ENCODE measurements at places on chromosomes 1 and 21.

GRCh38 chr1:67269061-67269460, 38.6 kb upstream of the IL12RB2 start:
- H3K36me3 ChIP-seq, result no peaks in the 10 kb centered on the region
- no peaks in the 10 kb centered on the region for H3K27me3 ChIP-seq
- no peak for ATAC-seq
- no peak overlapping the region for H3K27ac ChIP-seq

- H3K27me3 ChIP-seq, result no peaks in the 10 kb centered on the region
- no peak overlapping the region for H3K4me3 ChIP-seq
- H3K36me3 ChIP-seq, result no peaks in the 10 kb centered on the region
- no peak overlapping the region for H3K27ac ChIP-seq
- ATAC-seq, result no peak
- H3K4me1 ChIP-seq, result no peaks in the 10 kb centered on the region
Observed at GRCh38 chr1:212218065-212218464, 67.1 kb upstream of the PPP2R5A start.

- H3K4me3 ChIP-seq, result no peak overlapping the region
- no peak overlapping the region for H3K27ac ChIP-seq
- no peaks in the 10 kb centered on the region for H3K4me1 ChIP-seq
- ATAC-seq, result no peak
- H3K36me3 ChIP-seq, result no peaks in the 10 kb centered on the region
- no peaks in the 10 kb centered on the region for H3K27me3 ChIP-seq
Observed at GRCh38 chr21:25400427-25400826, 206.9 kb downstream of the MRPL39 start.

- H3K4me3 ChIP-seq, result no peak overlapping the region
- peaks cover 9% of the 10 kb centered on the region for H3K4me1 ChIP-seq
- ATAC-seq, result peak; percentile 55
- H3K27ac ChIP-seq, result no peak overlapping the region
- H3K36me3 ChIP-seq, result no peaks in the 10 kb centered on the region
Observed at GRCh38 chr1:55559161-55559611, 344.0 kb upstream of the USP24 start.

- H3K36me3 ChIP-seq, result peaks cover 54% of the 10 kb centered on the region
- H3K4me1 ChIP-seq, result peaks cover 7% of the 10 kb centered on the region
- H3K27me3 ChIP-seq, result no peaks in the 10 kb centered on the region
- H3K27ac ChIP-seq, result no peak overlapping the region
- H3K4me3 ChIP-seq, result no peak overlapping the region
Observed at GRCh38 chr1:9867408-9868243, 42.4 kb downstream of the CTNNBIP1 start.

DNA sequence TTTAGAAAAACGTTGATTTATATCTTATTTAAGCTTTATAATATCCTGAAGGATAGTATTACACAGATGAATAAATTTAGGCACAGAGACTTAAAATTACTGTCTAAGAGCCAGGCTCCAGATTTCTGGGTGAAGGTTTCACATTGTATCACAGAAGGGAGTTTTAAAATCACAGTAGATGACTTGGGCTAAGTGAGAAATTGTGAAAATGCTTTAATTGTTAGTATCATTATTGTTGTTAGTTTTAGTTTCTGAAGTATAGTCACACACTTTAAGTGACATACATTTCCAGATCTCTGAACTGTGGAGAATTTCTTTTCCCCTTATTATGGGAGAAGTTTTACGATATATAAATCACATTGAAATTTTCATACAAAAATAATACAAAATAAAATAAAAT, 83.5 kb downstream of the NDUFS5 start:
- H3K36me3 ChIP-seq, result no peaks in the 10 kb centered on the region
- H3K27me3 ChIP-seq, result no peaks in the 10 kb centered on the region
- no peak for ATAC-seq

- H3K27ac ChIP-seq, result no peak overlapping the region
- H3K27me3 ChIP-seq, result no peaks in the 10 kb centered on the region
- ATAC-seq, result no peak
- H3K4me1 ChIP-seq, result no peaks in the 10 kb centered on the region
- no peak overlapping the region for H3K4me3 ChIP-seq
- H3K36me3 ChIP-seq, result no peaks in the 10 kb centered on the region
Observed at GRCh38 chr1:118481126-118481525, 296.1 kb upstream of the SPAG17 start.

- no peak overlapping the region for H3K27ac ChIP-seq
- no peak overlapping the region for H3K4me3 ChIP-seq
- ATAC-seq, result no peak
- peaks cover 19% of the 10 kb centered on the region for H3K4me1 ChIP-seq
Observed at GRCh38 chr1:59052166-59052590, 244.7 kb upstream of the FGGY start.

- no peak overlapping the region for H3K4me3 ChIP-seq
- no peaks in the 10 kb centered on the region for H3K36me3 ChIP-seq
- H3K4me1 ChIP-seq, result no peaks in the 10 kb centered on the region
- no peaks in the 10 kb centered on the region for H3K27me3 ChIP-seq
- no peak for ATAC-seq
- H3K27ac ChIP-seq, result no peak overlapping the region
Observed at GRCh38 chr1:189904509-189904908, 573.2 kb downstream of the BRINP3 start.

DNA sequence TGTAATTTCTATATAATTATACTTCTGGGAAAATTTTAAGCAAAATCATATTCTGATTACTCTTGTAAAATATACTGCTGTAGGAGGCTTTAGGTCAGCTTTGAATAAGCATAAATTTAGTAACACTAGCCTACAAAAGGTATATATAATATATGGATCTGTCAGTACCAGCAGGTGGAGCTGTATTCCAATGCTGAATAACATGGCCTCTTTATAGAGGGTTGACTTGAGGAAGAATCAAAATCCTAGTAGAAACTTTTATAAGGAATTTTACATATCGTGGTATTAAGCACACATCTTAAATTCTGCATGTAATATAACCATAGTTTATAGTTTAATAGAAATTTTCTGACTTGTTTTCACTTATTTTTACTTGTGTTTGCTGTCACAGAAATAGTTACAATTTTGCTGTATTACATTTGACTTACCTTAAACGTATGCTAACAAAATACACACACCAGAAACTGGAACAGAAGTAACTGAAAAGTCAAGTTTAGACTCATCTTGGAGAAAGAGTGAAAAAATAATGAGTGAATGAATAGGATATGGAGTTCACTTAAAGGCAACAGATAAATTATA, 79.3 kb downstream of the HMCN1 start:
- ATAC-seq, result no peak
- H3K4me3 ChIP-seq, result no peak overlapping the region
- no peaks in the 10 kb centered on the region for H3K4me1 ChIP-seq
- no peak overlapping the region for H3K27ac ChIP-seq

DNA sequence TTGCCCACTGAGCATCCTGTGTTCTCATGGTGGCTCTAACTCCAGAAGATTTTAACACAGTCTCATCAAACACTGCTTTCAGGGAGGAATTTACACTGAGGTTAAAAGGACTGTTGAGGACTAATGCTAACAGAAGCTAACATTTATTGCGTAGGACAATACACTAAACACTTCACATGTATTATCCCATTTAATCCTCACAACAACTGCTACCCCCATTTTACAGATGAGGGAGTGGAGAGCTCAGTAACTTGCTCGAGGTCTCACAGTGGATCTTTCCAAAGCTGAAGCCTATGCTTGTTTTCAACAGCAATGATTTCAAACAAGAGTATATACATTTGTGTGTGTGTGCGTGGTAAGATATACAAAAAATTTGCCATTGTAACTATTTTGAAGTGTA, 13.9 kb downstream of the ATF3 start:
- no peaks in the 10 kb centered on the region for H3K4me1 ChIP-seq
- no peaks in the 10 kb centered on the region for H3K27me3 ChIP-seq
- H3K36me3 ChIP-seq, result no peaks in the 10 kb centered on the region
- no peak overlapping the region for H3K4me3 ChIP-seq

DNA sequence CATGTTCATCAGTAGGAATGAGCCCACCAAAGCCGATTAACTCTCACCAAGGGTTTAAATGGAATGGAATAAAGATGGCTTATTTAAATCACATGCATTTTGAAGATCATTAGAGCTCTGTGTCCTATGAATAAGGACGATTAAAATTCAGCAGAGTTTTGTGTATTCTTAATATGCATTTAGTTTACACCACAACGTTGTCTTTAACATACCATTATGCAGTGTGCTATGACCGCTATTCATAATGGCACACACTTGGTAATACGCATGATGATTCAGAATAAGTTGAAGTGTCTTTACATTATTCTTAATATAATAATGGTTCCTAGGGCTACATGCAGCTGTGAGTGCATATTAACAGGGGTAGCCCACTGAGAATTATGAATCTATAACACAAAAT, 190.7 kb downstream of the PTBP2 start:
- no peaks in the 10 kb centered on the region for H3K27me3 ChIP-seq
- H3K36me3 ChIP-seq, result no peaks in the 10 kb centered on the region
- no peaks in the 10 kb centered on the region for H3K4me1 ChIP-seq

GRCh38 chr1:236795757-236796667, 920 bp downstream of the MTR start:
- ATAC-seq, result no peak
- H3K27ac ChIP-seq, result peak overlapping the region; percentile 86
- H3K36me3 ChIP-seq, result no peaks in the 10 kb centered on the region
- H3K27me3 ChIP-seq, result no peaks in the 10 kb centered on the region
- H3K4me3 ChIP-seq, result peak overlapping the region; percentile 80

DNA sequence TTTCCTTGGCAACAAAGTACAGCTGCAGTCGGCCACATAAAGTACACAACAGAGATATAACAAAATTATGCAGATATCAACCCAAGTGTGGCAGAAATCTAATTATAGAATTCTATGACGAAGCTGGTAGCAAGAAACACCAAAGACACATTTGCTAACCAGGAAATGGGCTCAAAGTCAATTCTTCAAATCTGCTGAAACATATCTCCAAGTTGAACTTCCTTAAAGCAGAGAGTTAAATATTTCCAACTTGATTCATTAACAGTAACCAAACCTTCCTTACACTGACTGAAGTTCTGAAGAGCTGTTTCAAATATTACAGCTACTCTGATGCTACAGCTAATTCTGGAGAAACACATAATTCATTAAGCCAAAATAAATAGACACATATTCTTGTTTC, 67.6 kb upstream of the SDC3 start:
- no peaks in the 10 kb centered on the region for H3K4me1 ChIP-seq
- peak overlapping the region; percentile 30 for H3K27ac ChIP-seq
- H3K36me3 ChIP-seq, result peaks cover 55% of the 10 kb centered on the region
- no peak overlapping the region for H3K4me3 ChIP-seq
- no peak for ATAC-seq

- no peak overlapping the region for H3K4me3 ChIP-seq
- no peak for ATAC-seq
- H3K4me1 ChIP-seq, result no peaks in the 10 kb centered on the region
- H3K36me3 ChIP-seq, result no peaks in the 10 kb centered on the region
Observed at GRCh38 chr1:233565313-233565712, 48.6 kb upstream of the KCNK1 start.

DNA sequence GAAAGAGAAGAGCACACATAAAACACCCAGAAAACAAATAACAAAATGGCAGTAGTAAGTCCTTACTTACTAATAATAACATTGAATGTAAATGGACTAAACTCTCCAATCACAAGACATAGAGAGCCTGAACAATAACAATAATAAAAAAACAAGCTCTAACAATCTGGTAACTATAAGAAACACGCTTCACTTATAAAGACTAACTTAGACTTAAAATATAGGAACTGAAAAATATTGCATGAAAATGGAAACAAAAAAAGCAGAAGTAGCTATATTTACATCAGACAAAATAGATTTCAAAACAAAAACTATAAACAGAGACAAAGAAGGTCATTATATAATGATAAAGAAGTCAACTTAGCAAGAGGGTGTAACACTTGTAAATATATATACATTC, 83.1 kb upstream of the LYPLAL1 start:
- no peaks in the 10 kb centered on the region for H3K36me3 ChIP-seq
- H3K4me1 ChIP-seq, result no peaks in the 10 kb centered on the region
- H3K4me3 ChIP-seq, result no peak overlapping the region
- no peak overlapping the region for H3K27ac ChIP-seq

All from gastroesophageal sphincter (tissue), 4 donors.